Mesendoderm (in vitro differentiated cells): ENCODE measurements at places on chromosomes 3 and 15.

GRCh38 chr3:58025837-58026569 is 17.8 kb downstream of the FLNB start:
- no peak for DNase-seq

DNA sequence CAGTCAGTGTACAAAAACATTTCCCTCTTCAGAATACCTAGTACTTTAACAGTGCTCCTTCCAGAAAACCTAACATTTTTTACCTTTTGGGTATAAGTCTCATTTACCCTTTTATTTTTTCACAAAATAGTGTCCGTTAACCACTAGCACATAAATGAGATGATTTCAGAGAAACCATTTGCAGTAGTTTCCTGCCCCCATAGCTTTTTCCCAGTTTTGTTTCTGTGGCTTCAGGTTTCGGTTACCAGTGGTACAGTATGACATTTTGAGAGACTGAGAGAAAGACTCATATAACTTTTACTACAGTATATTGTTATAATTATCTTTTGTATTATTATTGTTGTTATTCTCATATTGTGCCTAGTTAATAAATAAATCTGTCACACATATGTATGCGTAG is 6.2 kb upstream of the RBMS3 start:
- no peak for DNase-seq

DNA sequence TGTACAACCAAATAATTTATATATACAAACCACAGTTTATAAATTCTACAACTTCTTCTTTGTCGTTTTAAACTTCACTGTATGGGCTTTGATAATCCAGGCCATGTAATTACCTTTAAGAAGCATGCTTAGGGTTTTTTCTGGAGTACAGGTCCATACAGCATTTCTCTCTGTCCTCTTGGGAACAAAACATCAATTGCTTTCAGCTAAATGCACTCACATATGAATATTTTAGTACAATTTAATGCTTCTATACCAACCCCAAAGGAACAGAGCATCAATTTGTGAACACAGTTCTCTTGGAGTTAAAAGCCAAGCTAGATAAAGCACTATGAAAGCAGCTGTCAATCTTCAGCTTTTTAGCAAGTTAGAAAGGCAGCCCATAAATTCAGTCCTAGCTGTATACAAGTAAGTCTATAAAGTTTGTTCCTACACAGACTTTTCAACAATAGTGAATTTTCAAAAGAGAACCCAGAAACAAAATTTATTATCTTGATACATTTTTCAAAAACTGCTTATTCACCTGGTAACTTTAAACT is 66.1 kb downstream of the ETFA start:
- no peak for DNase-seq

- peak; percentile 76 for DNase-seq
Observed at GRCh38 chr3:58167431-58168351, 43.1 kb downstream of the DNASE1L3 start.

DNA sequence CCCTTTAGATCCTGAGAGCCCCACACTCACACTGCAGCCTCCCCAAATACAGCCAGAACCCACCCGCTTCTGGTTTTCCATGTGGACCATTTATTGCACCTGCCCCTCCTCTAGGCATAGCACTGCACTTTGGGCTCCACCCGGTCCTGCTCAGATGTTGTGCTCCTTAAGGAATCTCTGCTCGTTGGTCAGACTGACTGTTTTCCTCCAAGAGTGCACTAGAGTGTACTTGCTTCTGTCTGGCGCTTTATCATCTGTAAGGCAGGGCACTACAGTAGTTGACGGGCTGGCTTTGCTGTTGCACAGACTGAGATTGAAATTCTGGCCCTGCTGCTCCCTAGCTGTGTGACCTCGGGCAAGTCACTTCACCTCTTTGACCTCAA is 124.1 kb downstream of the CACNA1D start:
- no peak for DNase-seq
